Dermis blood vessel endothelial cell (primary cell): ENCODE measurements at places on chromosomes 7 and 10. TPM values are rescaled to one million over a fixed set of nuclear protein-coding genes. Genes with fewer than 3 reads are reported as not detected.

SPACDR gene
- total RNA-seq = 0.34 and 0.93 TPM in 2 replicates

OR2A1 gene
- not detected in 2 replicates for total RNA-seq

SP8 gene
- not detected in 2 replicates for total RNA-seq

ARL4A gene
- total RNA-seq = 291 and 334 TPM in 2 replicates

ABCC2 gene
- total RNA-seq = 0.79 and 1.5 TPM in 2 replicates
